Activated CD4-positive, alpha-beta T cell treated with anti-CD3 and anti-CD28 coated beads, Interleukin-2, amount 10 ng/mL, durations not matched to agents 7 days and 5 days (primary cell): ENCODE measurements at places on chromosomes 1 and 21. TPM values are rescaled to one million over a fixed set of nuclear protein-coding genes. Genes with fewer than 3 reads are reported as not detected.
A peak's percentile ranks its signal among the peaks of the same experiment; 100 is the strongest.

GPR37L1 gene
- not detected for total RNA-seq

DNA sequence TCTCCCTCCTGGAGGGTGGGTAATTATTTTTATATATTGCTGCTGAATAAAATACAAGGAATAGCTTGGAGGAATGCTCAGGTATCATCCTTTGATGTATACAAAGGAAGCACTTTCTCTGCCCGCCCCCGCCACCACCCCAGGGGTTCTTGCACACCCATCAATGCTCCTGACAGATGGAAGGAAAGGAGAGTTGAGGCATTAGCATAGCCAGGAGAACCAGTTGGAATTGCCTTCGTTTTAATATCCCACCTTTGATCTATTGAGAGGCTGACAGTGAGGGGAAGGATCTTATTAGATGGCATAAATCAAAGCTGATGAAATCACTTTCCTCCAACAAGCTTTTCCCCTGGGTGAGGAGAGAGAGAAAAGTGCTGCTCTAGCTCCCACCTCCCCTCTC lies 71.1 kb downstream of the LGR6 start:
- no peak overlapping the region for H3K4me3 ChIP-seq
- H3K27me3 ChIP-seq: peaks cover 48% of the 10 kb centered on the region
- H3K36me3 ChIP-seq: no peaks in the 10 kb centered on the region
- H3K27ac ChIP-seq: no peak overlapping the region
- H3K4me1 ChIP-seq: no peaks in the 10 kb centered on the region
- no peak for DNase-seq

GRCh38 chr21:39003982-39004633 lies 179.1 kb downstream of the PSMG1 start:
- H3K4me3 ChIP-seq: no peak overlapping the region
- H3K27ac ChIP-seq: peak overlapping the region; percentile 94
- peaks cover 36% of the 10 kb centered on the region for H3K4me1 ChIP-seq
- H3K27me3 ChIP-seq: no peaks in the 10 kb centered on the region
- no peaks in the 10 kb centered on the region for H3K36me3 ChIP-seq
- no peak for DNase-seq

GRCh38 chr21:42747276-42747701 lies 93.9 kb downstream of the PDE9A start:
- peak overlapping the region; percentile 33 for H3K4me3 ChIP-seq
- peaks cover 30% of the 10 kb centered on the region for H3K4me1 ChIP-seq

TENT5C gene
- 13.3 TPM for total RNA-seq

DNA sequence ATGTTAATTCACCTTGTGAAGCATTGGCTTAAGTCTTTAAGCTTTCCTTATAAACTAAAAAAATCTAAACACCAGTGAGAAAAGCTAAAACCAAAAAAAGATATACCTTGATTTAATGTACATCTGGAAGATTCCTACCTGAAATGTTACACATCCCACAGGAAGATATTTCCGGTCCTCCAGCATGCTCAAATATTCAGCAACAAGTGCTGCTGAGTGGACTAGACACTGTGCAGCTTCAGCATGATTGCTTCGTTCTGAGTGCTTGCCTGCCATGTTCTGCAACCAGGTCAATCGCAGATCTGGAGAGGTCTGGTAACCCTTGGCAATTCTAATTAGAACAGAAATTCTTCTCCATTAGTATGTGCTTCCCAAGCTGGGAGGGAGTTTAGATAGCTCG lies 57.3 kb downstream of the USP1 start:
- no peaks in the 10 kb centered on the region for H3K27me3 ChIP-seq
- H3K4me1 ChIP-seq: no peaks in the 10 kb centered on the region
- no peak overlapping the region for H3K27ac ChIP-seq
- no peak for DNase-seq

GRCh38 chr1:203316626-203317093 lies 11.3 kb downstream of the BTG2 start:
- no peak overlapping the region for H3K4me3 ChIP-seq
- no peak for DNase-seq
- peaks cover 17% of the 10 kb centered on the region for H3K36me3 ChIP-seq
- peaks cover 42% of the 10 kb centered on the region for H3K4me1 ChIP-seq
- no peak overlapping the region for H3K27ac ChIP-seq

DNA sequence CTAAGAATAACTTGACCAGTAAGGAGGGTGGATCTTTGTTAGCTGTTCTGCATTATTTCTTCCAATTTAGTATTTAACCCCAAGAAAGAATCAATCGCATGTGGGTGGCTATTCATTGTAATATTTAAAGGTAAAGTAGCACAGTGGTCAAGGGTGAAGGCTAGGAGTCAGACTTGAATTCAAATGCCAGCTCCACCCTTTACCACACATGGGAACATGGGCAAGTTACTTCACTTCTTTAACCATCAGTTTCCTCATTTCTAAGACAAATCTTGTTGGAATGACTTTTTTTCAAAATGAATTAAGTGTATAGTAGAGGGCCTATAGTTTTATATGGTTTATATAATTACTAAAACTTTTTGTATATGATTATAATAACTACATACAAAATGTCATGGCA lies 71.3 kb upstream of the S1PR1 start:
- H3K27me3 ChIP-seq: no peaks in the 10 kb centered on the region
- H3K4me3 ChIP-seq: no peak overlapping the region
- DNase-seq: no peak
- H3K36me3 ChIP-seq: peaks cover 11% of the 10 kb centered on the region
- no peak overlapping the region for H3K27ac ChIP-seq
- peaks cover 20% of the 10 kb centered on the region for H3K4me1 ChIP-seq

- no peak overlapping the region for H3K4me3 ChIP-seq
- no peaks in the 10 kb centered on the region for H3K36me3 ChIP-seq
- peaks cover 4% of the 10 kb centered on the region for H3K27me3 ChIP-seq
- H3K4me1 ChIP-seq: no peaks in the 10 kb centered on the region
- no peak for DNase-seq
Measured at GRCh38 chr1:100746542-100746932, 27.0 kb downstream of the VCAM1 start.

TMEM269 gene
- total RNA-seq: 0.25 TPM

DMBX1 gene
- not detected for total RNA-seq

SPRR2B gene
- not detected for total RNA-seq

C1orf94 gene
- total RNA-seq: not detected

DNA sequence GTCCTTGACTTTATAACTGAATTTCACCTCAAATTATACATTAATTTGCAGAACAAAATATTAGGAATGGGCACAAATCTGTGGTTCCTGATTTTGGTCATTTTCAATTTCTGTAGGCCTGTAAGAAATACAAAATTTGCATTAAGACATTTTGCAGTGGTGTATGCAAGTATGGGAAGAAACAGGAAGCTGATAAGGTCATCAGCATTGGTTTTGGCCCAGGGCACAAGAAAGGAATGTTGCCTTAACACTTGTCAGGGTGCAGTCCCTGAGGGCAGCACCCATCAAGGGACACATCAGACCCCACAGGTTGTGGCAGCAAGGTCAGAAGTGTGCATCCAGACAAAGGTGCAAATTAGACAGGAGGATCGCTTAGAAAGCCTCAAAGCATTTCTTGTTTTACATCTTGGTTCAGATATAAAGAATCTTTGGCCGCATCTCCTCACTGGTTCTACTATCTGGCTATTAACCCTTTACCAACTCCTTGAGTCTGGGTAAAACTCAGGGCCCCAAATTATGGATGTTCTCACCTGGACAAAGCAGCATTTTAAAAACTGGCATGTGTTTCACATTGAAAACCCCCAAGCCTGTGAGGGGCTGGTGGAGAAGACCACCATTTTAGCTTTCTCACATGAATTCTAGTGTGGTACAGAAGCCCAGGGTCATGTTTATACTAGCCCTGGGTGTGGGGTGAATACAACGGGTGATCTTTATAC lies 182.4 kb downstream of the CDC7 start:
- no peak overlapping the region for H3K27ac ChIP-seq
- DNase-seq: no peak
- no peaks in the 10 kb centered on the region for H3K27me3 ChIP-seq
- H3K4me3 ChIP-seq: no peak overlapping the region

APCS gene
- total RNA-seq: not detected

DNA sequence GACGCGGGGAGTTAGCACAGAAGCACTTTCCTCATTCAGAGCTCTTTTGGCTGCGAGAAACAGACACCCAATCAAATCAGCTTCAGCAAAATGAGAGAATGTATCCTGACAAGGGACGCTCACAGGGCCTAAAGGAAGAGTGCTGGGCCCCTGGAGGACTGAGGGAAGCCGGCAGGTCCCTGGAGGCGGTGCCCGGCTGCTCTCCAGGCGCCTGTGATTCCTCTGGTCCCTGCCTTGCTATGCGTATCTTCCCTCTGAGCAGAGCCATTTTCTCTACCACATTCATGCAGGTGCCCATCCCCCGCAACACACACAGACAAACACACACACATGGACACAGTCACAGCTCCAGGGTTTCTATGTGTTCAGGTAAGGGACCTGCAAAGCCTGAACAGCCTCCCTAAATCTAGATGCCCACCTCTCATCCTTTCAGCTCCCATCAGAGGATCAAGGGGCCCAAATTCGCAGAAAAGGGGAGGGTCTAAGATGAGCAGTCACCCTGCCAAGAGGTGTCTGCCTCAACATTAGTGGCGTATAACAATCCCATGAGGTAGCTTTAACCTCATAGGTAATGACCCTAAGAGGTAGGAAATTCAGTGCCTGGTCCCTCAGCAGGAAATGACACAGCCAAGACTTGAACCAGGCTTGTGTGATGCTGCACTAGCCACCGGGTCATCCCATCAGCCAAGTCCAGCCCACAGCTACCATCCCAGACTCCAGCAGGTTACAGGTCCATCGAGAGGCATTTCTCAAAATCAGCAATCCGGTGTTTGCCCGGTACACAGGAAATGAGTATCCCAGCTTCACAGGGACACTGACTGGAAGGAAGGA lies 29.0 kb downstream of the PTAFR start:
- no peak overlapping the region for H3K27ac ChIP-seq
- H3K4me3 ChIP-seq: no peak overlapping the region
- peaks cover 38% of the 10 kb centered on the region for H3K27me3 ChIP-seq

DNA sequence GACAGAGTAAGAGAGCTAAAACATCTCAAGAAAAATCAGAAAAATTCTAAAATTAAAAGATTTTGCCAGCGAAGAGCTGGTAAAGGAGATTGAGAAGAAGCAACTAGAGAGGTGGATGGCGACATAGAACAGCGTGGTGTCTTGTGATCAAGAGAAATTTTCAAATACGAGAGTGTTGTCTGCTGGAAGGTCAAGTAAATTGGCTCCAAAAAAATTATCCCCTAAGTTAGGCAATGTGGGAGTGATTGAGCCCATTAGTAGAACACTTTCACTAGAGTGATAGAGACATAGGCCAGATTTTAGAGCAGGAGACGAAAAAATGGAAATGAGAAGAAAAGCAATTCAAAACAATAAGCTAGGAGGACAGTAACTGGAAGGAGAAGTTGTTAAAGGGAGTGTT lies 94.3 kb upstream of the MPC2 start:
- H3K27me3 ChIP-seq: no peaks in the 10 kb centered on the region
- H3K4me1 ChIP-seq: no peaks in the 10 kb centered on the region
- H3K36me3 ChIP-seq: no peaks in the 10 kb centered on the region
- no peak overlapping the region for H3K4me3 ChIP-seq

LORICRIN gene
- not detected for total RNA-seq

DNA sequence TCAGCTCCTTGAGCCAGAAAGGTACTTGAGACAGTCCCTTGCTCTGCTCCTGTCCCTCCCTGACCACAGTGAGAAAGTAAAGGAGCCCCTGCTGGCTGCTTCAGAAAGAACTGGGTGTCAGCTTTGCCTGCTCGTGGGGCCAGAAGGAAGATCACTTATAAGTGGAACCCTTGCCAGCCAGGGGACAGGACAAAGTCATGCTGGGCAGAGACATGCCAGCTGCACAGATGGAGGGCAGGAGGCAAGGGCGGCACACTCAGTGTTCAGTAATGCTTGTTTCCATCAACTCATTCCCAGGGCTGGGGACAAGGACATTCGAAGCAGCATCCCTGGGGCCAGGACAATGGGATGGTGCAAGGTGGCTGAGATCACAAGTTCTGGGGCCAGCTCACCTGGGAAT lies 41.8 kb downstream of the NTPCR start:
- peaks cover 50% of the 10 kb centered on the region for H3K36me3 ChIP-seq
- no peak overlapping the region for H3K4me3 ChIP-seq
- H3K27ac ChIP-seq: no peak overlapping the region
- no peak for DNase-seq

C21orf58 gene
- total RNA-seq: 67.5 TPM

AMPD1 gene
- total RNA-seq: not detected

GRCh38 chr1:222750651-222751050 lies 13.6 kb downstream of the FAM177B start:
- DNase-seq: no peak
- H3K4me3 ChIP-seq: no peak overlapping the region
- no peaks in the 10 kb centered on the region for H3K4me1 ChIP-seq

DNA sequence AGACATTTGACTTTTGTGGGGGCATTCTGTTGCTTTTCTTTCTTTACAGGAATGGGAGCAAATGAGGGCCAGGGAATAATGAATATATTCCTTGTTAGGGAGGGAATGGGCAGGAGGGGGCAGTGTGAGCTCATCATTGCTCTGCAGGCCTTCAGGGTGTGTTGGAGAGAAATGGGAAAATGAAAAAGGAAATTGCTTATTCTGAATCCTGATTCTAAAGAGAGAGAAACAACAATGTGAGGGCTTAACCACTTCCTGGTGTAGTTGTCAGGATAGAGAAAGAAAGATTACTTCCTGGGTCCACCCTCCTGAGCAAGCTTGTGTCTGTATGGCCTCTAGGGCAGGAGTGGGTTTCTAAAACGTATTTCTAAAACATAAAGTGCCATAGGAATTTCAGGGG lies 28.3 kb downstream of the VANGL2 start:
- H3K27ac ChIP-seq: peak overlapping the region; percentile 81
- no peaks in the 10 kb centered on the region for H3K27me3 ChIP-seq
- H3K4me3 ChIP-seq: peak overlapping the region; percentile 13
- H3K36me3 ChIP-seq: peaks cover 3% of the 10 kb centered on the region
- H3K4me1 ChIP-seq: peaks cover 56% of the 10 kb centered on the region
- peak; percentile 35 for DNase-seq

DNA sequence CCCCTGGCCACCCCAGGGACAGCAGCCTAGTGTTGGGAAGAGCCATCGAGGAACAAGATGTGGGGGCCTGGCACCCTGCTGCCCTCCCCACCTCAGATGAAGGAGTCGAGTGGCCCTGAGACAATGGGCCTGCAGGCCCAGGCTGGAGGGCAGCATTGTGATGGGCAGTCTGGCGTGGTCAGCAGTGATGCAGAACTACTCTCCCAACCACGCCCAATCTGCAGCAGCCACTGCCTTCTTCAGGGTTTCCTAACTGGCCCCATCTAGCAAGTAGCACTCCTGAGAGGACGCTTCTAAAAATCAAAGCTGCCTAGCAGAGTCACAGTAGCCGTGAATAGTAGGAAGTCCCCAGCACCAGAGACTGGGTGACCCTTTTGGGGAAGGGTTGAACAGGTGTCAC lies 18.5 kb downstream of the CDCP2 start:
- no peak overlapping the region for H3K27ac ChIP-seq
- no peak for DNase-seq
- no peaks in the 10 kb centered on the region for H3K27me3 ChIP-seq
- H3K4me3 ChIP-seq: no peak overlapping the region
- no peaks in the 10 kb centered on the region for H3K36me3 ChIP-seq
- no peaks in the 10 kb centered on the region for H3K4me1 ChIP-seq
